ENCODE measurements at places on chromosomes 7 and 10.

GRCh38 chr7:143355450-143356385 is 6.8 kb downstream of the FAM131B start:
- DNase-seq, result no peak

DNA sequence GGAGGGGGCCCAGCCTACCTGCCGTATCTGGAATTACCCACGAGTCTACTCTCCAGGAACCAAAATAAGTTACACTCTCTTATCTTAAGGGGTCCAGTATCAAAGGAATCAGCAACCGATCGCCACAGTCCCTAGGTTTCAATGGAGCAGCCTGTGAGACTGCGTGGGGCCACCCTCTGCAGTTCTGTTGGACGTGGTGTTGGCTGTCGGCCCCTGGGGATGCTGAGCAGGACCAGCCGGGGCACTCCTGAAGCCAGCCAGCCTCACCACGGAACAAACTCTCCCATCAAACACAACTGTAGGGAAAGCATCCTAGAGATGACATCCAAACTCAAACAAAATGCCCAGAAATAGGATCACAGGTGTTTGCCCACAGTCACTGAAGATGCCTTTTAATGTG is 25.5 kb upstream of the ABLIM1 start:
- no peak for DNase-seq

DNA sequence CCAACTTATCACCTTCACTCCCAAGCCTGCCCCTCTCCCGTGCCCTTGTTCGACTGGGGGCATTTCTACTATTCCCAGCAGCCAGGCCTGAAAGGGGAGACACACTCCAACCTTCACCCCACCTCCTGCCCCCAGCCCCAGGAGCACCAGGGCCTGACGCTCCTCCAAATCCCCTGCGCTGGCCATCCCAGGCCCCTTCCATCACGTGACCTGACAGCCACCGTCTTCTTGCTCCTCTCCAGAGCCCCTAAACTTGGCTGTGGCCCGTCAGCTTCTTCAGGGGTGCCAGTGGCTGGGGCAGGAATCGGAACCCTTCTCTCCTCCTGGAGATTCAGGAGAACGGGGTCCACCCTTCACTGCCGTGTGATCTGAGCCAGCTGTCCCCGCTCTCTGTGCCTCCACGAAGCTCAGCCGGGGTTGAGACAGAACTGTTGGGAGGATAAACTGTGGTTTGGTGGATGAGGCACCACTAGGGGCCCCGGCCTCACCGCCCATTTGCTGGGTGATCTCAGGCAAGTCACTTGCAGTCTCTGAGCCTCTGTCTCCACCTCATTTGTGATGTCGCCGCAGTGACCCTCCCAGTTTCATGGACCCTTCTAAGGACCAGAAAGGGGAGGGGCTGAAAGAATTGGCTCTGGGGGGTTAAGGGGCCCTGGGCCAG is 91.0 kb downstream of the MYL10 start:
- DNase-seq, result no peak

DNA sequence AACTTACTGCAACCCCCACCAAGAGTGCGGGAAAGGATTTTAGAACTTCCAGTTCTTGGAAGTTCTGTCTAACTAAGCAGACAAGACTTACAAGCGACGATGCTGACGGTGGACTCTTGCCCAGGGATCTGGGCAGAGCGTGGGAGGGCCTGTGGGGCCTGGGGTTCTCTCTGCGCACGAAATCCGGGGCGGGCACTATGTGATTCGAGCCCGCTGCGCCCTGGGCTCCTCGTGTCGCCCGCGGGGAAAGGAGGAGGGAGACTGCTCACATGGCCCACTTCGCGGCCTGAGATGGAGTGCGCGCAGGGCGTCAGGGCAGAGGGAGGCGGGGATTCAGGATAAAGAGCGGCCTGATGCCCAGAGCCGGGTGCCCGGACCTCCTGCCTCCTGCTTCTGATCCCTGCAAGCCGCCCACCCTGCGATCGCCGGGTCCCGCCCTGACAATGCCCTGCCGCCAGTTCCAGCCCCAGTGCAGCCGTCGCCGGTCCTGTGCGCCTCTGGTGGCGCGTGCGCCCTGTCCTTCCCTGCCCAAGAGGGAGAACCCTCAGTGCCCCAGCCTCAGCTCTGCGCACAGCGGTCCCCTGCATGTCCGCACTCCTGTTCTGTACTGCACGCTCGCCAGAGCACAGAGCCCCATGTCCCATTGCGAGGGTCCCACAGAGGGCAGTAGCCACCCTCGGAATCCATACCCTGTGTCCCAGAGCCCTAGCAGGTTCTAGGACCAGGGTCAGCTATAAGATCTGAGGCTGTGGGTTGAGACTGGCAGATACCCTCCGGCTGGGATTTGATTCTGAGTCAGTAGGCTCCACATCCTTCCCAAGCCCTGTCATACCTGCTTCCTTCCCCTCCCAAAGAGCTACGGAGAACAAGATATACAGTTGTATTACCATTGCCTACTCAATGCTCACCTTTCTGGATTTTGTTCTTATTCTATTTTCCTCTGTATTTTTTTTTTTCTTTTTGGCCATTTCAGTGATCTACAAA is 99.4 kb upstream of the TMEM106B start:
- DNase-seq, result no peak

DNA sequence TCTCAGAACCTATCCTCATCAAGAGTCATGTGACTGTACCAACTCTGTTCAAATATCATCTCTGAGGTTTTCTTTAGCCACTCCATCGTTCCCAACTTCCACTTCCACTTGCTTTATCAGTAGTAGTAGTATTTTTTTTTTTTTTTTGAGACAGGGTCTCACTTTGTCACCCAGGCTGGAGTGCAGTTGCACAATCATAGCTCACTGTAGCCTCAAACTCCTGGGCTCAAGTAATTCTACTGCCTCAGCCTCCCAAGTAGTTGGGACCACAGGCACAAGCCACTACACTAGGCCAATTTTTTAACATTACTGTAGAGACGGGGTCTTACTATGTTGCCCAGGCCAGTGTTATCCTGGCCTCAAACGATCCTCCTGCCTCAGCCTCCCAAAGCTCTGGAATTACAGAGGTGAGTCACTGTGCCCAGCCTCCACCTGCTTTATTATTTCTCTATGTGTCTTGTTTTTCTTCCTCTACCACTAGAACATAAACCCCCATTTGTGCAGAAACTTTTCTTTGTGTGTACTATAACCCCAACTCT is 5.9 kb downstream of the NCAPG2 start:
- no peak for DNase-seq

DNA sequence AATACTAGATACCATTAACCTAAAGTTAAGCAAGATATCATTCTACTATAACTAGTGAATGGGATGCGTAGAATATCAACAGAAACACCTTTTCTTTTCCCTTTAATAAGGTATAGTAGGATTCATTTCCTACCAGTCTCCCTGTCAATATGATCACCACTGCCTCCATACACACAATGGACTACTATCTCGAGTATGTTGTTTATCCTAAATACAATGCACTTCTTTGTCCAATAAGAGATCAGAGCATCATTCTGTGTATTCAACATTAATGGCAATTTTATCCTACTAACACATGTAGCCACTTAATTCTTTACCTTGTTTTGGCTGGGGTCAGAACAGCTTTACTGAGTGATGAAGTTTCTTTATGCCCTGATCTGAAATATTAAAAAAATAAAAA is 276.3 kb downstream of the TFEC start:
- no peak for DNase-seq

- DNase-seq, result no peak
These were observed 127.3 kb downstream of the FAM204A start for GRCh38 chr10:118214776-118215175.

- no peak for DNase-seq
These were observed 7.7 kb downstream of the HTR7 start for GRCh38 chr10:90849956-90850749.

DNA sequence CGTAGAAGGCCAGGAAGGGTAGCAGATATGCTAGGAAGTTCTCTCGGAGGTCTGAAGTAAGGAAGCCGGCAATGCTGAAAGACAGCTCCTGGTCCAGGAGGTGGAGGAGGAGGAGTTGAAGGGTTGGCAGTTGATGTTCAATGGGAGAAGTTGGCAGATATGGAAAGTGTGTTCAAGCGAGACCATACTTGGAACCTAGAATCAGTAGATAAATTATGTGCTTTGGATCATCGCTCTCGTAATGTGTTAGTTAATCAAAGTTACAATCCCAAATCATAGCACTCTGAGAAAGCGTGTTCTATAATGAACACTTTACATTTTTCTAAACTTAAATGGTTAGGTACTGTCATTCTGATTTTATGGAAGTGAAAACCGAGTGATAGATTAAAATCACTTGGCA is 152.9 kb downstream of the CELF2 start:
- DNase-seq, result no peak

DNA sequence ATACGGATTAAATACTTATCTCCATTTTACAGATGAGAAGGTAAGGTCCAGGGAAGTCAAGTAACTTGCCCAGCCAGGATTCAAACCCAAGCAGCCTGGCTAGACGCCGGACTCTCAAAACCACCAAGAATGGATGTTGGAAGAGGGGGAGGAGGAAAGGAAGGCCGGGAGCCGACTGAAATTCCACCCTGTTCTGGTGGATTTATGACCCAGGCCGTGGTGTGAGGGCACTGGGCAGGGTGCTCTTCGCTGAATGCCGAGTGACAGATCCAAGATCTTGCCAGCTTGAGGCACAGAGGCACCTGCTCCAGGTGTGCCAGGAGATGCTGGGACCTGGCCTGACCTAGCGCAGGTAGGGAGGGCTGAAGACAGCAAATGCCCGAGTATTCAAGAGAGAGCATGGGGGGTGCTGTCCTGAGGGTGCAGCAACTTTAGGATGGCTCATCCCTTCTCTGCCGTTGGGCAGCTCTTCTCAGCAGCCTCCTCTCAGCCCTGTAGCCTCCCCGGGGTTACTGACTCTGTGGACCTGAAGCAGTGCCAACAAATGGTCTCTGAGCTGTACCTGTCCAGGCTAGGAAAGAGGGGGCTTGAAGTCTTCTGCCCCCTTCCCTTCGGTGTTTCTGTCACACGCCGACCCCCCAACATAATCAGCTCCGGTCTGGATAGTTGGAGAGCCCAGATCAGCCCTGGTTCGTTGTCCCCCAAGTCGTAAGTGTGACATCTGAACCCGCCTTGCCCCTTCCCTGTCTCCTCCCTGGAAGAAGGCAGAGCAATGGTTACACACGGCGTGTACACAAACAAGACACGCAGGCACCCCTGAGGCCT is 713 bp downstream of the LOXL4 start:
- no peak for DNase-seq

GRCh38 chr7:70415179-70415972 is 716.6 kb upstream of the GALNT17 start:
- DNase-seq, result no peak

DNA sequence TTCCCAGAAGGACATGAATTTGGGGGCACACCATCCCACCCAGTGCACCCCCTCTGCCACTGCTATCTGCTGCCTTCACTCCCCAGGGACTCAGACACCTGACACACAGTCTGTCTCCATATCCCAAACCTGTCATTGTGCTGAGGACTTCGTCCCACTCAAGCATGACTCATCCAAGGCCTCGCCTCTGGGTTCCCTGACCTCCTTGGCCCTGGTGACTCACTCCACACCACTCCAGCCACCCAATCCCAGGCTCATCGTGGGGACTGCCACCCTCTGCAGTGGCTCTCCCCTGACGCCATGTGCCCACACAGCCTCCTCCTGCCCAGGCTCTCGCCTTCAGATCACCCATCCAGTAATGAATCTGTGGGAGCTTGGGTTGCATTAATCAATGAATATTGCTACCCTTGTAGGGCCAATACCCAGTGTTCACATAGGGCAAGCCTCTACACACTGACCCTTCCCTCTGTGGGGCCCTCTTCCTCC is 6.6 kb upstream of the INSIG1 start:
- no peak for DNase-seq

DNA sequence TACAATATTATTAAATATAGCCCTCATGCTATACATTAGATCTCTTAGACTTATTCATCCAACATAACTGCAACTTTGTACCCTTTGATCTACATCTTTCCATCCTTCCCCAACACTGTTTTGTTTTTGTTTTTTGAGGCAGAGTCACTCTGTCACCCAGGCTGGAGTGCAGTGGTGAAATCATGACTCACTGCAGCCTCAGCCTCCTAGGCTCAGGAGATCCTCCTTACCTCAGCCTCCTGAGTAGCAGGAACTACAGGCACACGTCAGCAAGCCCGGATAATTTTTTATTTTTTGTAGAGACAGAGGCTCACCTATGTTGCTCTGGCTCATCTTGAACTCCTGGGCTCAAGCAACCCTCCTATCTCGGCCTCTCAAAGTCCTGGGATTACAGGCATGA is 53.3 kb downstream of the NT5C2 start:
- no peak for DNase-seq

GRCh38 chr7:19530261-19530660 is 178.6 kb downstream of the POLR1F start:
- no peak for DNase-seq

- DNase-seq, result no peak
These were observed 7.0 kb downstream of the REEP3 start for GRCh38 chr10:63528084-63528744.

DNA sequence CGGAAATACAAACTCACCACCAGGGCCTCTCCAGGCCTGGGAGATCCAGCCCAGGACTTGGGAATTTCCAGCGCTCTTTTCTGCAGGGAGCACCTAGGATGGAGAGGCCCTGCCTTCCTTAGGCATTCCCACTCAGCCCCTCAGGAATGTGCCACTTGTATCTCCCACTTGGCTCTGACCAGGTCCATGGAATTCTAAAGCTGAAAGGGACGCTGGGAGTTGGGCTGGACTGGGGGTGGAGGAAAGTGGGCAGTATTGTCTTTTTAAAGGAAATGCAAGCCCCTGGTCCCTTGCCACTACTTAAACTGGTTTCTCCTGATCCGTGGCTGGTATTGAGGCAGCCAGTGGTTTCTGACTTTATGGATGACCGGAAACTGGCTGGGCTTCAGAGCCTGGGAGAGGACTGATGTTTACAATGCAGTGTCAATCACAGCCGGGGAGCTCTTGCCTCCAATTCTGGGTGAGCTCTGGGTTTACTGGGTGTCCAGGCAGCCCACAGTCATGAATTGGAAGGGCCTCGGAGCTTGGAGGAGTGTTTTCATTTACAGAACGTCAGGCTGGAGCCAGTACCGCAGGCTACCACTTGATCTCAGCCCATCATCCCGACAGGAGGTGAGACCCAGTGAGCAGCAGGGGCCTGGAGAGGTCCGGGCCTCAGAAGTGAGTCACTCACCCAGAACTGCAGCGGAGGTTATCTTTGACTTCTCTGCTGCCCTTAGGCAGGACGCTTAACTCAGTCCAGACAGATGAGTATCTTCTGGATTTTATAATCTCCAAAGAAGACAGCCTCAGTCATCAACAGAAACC is 27.3 kb downstream of the AGAP3 start:
- DNase-seq, result no peak

- DNase-seq, result no peak
These were observed 19.2 kb downstream of the TNRC18 start for GRCh38 chr7:5404421-5404826.

- DNase-seq, result no peak
These were observed 138.0 kb downstream of the DYNC1I1 start for GRCh38 chr7:95910341-95910740.

- no peak for DNase-seq
These were observed 1.7 kb upstream of the PLXNA4 start for GRCh38 chr7:132578050-132578370.

DNA sequence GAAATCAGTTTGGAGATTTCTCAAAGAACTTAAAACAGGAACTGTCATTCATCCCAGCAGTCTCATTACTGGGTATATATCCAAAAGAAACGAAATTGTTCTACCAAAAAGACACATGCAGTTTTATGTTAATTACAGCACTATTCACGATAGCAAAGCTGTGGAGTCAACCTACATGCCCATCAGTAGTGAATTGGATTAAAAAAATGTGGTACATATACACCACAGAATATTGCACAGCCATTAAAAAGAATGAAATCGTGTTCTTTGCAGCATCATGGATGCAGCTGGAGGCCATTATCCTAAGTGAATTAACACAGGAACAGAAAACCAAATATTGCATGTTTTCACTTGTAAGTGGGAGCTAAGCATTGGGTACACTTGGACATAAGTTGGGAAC is 158.9 kb downstream of the CDK14 start:
- DNase-seq, result no peak
